NCI-H460 (cell line): ENCODE measurements at places on chromosomes 1 and 21.

DNA sequence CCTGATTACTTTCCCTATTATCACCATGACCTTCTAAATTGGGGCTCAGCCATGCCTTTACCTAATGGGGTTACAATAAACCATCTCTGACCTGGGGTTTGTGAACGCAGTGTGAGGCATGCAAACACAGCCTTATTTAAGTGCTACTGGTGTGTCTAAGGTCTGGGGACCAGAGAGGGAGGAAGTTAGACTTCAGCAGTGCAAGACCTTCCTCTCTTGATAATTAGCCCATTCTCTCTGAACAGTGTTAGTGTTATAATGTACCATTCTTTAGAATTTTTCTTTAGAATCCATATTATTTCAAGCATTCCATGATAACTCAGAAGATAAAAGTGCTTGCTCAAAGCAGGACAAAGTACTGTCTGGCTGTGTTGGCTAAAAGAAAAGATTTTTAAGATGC is 10.5 kb upstream of the LRRC8D start:
- no peak for DNase-seq

DNA sequence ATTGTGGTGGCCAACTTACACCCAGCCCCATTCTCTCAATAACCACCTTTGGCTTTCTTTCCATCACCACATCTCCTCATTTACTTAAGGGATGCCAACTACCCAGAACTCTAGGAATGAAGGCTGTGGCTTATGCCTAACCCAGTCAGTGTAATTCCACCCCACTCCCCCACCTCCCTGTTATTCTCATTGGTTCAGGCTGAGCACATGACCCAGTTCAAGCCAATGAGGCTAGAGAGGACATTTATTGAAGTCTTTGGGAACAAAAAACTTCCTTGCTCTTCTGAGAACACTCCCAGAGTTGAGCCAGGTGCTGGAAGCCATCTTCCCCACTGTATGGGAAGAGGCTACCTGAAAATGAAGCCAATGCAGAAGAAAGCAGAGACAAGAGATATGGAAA is 22.8 kb upstream of the CD2 start:
- no peak for DNase-seq

DNA sequence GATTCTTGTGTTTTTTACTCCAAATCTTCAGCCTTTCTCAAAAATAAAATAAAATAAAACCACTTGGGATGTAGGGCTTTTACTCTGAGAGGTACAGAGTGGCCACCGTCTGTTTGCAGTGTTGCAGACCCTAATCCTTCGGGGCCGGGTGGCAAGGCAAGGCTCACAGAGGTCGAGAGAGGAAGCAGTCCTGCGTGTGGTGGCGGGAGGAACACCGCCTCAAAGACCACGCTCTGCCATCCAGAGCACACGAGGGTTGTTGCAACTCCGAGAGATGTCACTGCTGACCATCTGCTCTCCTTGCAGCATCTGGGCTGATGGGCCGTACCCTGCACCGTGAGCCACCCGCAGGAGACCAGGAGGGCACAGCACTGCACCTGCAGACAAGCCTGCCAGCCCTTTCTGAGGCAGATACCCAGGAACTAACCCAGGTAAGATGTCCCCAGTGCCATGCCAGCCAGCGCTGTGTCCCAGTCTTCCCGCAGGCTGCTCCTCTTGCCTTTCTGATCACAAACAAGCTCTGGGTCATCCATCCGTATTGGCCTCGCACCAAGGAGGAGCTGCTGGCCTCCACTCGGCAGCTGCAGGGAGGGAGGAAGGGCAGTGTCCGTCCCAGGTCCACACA is 31.5 kb downstream of the SNAP47 start:
- DNase-seq: no peak

DNA sequence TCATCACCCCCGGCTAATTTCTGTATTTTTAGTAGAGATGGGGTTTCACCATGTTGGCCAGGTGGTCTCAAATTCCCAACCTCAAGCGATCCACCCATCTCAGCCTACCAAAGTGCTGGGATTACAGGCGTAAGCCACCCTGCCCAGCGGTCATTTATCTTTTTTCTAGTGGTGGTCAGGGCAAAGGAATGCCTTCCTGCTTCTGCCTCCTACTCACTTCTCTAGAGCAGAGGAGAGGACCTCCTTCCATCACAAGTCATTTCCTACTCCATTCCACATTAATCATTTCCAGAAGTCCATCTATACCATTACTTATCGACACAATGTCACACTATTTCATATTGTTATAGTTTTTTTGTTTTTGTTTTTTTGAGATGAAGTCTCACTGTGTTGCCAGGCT is 13.3 kb downstream of the FBXO42 start:
- no peak for DNase-seq

GRCh38 chr1:234114648-234115307 is 210.3 kb downstream of the SLC35F3 start:
- peak; percentile 69 for DNase-seq

- no peak for DNase-seq
Measured at GRCh38 chr1:99818063-99818699, 32.0 kb upstream of the AGL start.

DNA sequence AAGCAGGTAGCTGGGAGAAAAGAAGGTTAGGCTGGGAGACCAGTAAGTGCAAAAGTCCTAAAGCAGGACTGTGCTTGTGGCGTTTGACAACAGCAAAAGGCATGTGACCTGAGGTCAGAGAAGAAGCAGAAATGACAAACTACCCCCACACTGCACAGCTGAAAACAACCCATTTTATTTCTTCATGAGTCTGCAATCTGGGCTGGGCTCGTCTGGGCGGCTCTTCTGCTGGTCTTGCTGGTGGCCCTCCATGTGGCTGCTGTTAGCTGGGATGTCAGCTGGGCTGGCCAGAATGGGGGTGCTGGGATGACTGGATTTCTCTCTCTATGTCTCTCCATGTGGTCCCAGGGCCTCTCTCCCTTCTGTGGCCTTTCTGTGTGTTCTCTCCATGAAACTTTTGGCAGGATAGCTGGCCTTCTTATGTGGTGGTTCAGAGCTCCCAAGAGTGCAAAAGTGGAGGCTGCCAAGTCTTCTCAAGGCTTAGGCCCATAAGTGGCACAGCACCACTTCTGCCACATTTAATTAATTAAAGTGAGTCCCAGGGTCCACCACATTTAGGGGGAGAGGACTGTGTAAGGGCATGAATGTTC is 128.6 kb downstream of the RIPK4 start:
- DNase-seq: no peak

GRCh38 chr1:183638649-183639387 is 3.2 kb upstream of the ARPC5 start:
- DNase-seq: no peak

DNA sequence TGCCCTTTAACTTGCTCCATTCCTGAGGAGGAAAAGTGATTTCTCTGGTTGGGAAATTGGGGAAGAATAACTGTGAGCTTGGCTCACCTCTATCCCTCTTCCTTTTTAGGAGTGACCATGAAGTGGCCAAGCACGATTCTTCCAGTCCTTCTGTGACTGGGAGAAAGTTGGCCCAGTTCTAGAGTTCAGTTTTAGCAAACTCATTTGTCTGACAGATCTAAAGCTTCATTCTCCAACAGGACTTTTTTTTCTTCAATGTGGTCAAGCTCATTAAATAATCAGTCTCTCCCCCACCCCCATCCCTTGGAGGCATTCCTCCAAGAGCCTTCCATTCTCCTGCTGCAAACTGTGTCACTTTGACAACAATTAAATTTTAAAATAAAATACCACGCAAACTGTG is 6.4 kb upstream of the AGL start:
- no peak for DNase-seq

DNA sequence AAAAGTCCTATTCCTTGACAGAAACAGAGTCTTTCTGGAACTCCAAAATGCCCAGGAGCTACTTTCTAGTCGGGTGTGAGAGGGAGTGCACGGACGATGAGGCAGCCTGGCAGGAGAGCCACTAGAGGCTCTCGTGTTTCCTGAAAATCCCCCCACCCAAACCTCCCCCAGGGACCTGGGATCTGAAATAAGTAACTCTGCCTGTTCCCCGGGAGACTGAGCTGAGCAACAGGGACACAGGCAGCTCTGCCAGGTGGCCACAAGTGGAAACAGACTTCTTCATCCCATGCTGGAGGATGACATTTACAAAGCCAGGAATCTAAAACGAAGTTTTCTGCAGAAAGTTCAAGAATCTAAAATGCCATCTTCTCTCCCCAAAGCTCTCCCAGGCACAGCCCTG is 77.1 kb downstream of the ITPKB start:
- DNase-seq: no peak

DNA sequence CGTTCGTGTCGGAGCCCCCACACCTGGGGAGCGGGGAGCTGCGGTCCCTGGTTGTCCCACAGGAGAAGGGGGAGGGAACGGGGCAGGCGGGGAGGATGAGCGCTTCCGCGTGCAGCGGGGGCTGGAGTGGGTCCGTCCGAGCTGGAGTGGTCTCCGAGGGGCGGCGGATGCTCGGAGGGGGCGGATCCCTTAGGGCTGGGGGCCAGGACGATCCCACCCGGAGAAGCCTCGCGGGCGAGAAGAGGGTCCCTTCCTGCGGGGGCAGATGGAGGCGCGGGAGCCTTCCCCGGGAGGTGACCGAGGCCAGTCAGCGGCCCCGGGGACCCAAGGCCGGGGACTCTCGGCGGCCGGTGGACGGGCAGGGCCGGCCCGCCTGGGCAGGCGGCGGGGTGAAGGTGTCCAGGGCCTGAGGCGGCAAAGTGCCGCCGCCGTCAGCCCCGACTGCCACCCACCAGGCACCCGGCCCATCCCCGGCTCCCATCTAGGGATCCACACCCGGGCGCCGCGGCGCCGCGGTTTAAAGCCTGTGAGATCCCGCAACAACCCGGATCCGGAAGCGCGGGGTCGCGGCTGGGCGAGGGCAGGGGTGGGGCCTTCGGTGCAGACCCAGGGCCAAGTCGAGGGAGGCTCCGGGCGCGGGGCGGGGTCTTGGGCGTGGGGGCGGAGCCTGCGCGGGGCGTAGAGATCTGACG is 5.3 kb upstream of the CCDC27 start:
- DNase-seq: peak; percentile 62

DNA sequence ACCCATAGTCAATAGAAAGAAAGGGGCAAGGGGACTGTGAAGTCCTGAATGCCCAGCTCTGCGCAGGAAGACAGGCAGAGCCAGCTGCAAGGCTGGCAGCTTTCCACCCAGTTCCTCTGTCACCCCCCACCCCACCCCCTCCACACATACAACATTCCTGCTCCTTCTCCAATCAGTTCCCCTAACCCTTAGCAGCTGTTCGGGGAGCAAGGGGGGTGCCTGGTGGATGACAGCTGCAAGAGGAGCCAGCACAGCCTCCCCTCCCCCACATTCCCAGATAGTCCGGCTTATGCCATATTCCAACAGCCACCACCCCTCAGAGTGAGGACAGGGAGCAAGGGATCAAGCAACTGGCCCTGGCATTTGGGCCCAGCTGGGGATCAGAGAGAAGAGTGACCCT is 9.7 kb downstream of the ARHGEF2 start:
- DNase-seq: no peak

DNA sequence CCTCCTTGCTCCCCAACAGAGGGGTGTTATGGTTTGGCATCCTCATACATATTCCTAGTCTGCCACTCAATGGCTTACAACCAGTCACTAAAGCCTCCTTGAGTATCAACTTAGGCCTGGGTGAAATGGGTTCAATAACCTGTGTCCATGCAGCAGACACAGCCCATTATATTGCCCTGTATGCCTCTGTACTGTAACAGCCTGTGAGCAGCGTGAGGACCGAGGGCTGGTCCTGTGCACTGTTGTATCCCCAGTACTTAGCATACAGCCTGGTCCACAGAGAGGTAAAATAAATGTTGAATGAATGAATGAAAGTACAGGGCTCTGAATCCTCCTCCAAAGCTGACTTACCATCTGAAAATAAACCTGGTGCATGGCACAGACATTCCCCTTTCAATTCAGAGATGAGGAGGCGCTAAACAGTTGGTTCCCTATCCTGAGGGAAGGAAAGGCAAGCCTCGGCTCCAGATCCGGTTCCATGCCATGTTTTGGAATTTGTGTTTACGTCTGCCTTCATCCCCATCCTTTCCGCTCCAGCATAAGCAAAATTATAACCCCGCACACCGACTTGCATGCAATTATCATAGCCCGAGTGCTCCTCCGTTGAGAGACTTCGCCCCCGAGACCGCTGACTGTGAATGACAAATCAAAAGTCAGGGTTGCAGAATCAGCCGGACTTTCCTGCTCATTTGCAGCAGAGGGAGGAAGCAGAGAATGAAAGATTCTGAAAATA is 45.0 kb upstream of the DNAJC6 start:
- peak; percentile 72 for DNase-seq

- DNase-seq: peak; percentile 16
Measured at GRCh38 chr1:5637171-5637570, 355.1 kb downstream of the NPHP4 start.

- DNase-seq: no peak
Measured at GRCh38 chr21:31489726-31490125, 145.7 kb upstream of the TIAM1 start.

- no peak for DNase-seq
Measured at GRCh38 chr1:157269656-157270375, 131.6 kb upstream of the ETV3 start.

DNA sequence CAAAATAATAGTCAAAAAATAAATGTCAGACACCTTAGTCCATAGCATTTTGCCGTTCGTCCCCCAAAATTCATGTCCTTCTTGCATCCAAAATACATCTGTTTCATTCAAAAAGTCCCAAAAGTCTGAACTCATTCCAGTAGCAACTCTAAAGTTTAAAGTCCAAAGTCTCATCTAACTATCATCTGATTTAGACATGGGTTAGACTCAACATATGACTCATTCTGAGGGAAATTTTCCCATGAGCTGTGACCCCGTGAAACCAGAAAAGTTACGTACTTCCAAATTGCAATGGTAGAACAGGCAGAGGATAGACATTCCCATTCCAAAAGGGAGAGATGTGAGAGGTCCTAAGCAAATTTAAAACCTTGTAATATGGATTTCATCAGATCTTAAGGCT is 48.6 kb upstream of the CACHD1 start:
- no peak for DNase-seq

DNA sequence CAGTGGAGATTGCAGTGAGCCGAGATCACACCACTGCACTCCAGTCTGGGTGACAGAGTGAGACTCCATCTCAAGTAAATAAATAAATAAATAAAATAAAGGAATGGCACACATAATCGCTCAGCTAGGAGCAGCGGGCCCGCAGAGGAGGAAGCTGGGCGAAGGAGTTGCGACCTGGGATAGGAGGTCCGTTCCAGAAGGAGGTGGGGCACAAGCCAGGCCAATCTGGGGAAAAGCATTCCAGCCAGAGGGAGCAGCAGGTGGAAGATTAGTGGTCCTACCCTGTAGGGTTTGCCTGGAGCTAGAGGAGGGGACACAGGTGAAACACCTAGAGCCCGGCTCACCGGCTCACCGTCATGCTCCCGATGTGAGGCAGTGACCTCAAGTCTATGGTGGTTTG is 40.3 kb upstream of the CASZ1 start:
- DNase-seq: no peak

GRCh38 chr1:85379203-85380136 is 85.5 kb downstream of the DDAH1 start:
- no peak for DNase-seq
